Fibroblast of skin of abdomen (primary cell): ENCODE measurements at places on chromosomes 12 and 14.

DNA sequence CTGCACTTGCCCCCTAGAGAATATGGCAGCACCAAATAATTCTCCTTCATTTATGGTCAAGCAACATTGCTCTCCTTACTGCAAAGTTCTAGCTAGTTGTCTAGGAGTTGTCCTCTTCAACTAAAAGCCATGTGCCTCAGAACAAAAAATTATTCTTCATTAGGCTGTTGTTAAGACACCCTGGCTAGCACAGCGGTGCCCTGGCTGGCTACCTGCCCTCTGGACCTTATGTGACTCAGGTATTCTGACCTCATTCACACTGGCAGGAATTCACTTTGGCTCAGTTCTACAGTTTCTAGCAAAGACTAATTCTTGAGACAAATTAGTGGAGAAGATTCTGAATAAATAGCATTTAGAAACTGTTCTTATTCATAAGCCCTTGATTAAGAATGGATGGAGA is 224.4 kb upstream of the KRR1 start:
- DNase-seq = no peak

DNA sequence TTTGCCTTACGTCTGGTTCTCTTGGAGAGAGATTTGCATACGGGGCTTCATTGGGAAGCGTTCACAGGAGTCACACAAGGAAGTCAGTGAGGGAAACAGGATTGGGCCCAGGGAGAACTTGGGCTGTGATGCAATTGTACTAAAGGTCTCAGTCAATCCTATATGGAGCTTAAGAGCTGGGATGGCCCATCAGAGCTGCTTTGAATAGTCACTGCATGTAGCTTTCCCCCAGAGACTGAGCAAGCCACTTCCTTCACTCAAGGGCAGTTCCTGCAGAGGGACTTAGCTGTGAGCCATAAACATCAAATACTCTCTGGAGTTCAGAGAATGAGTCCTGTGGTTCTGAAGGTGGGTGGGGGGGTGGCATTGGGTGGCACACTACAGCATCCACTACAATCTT is 605.4 kb downstream of the MED13L start:
- no peak for DNase-seq

DNA sequence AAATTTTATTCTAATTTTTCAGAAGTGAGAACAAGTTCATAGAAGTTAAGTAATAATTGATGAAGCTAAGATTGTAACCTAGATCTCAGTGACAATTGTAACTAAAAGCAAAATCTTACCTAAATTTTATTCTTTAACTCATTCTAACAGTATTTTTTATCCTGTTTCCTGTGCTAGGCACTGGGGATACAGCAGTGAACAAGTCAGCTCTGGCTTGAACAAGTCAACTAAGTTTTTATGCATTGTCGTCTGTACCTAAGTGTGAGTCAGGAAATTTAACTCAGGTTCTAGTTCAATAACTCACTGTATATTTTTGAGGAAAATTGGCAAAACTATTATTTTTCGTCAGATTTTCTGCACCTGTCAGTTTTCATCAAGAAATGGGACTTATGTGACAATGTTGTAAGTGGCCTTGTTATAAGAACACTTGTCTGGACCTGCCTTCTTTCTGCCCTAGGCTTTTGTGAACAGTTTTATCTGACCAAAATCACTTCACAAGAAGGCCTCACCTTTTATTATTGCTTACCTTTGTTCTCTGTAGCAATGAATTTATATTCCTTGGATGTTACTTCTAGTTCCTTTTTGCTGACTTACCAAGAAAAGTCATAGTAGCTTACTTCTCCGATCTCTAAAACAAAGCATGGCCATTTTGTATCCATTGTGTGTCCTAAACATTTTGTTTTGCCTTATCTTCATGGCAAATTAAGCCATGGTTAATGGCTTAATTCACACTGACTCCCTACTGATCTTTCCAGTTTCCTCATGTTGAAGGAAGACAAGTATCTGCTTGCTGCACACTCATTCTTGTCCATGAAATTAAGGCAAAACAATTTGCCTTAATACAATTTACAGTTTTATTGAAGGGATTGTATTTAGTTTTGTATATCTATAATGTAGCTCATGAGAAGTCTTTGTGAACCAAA is 2.7 kb downstream of the TMTC3 start:
- DNase-seq = no peak

GRCh38 chr14:100428727-100429126 is 105.6 kb downstream of the SLC25A47 start:
- DNase-seq = peak; percentile 54

DNA sequence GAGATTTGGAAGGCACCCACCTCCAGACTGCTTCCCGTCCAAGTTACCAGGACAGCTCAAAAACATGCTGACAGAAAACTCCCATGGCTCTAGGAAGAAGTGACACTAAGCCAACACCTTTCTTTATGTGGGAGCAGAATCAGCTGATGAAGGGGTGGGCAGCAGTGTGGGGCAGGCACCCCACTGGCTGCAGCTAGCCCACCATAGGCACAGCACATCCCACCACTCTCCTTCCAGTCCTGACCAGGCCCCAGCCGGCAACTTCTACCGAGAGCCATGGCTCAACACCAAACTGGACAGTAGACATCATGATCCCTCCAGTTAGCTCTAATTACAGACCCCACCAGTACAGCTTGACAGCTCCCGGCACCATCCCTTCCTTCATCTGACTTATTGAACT is 45.0 kb downstream of the SH2B3 start:
- no peak for DNase-seq

GRCh38 chr12:110750784-110751461 is 8.2 kb upstream of the PPP1CC start:
- peak; percentile 30 for DNase-seq

- no peak for DNase-seq
These were observed 43.5 kb downstream of the LMO3 start for GRCh38 chr12:16562435-16562834.

GRCh38 chr14:44530475-44530874 is 23.4 kb upstream of the FSCB start:
- DNase-seq = peak; percentile 9

DNA sequence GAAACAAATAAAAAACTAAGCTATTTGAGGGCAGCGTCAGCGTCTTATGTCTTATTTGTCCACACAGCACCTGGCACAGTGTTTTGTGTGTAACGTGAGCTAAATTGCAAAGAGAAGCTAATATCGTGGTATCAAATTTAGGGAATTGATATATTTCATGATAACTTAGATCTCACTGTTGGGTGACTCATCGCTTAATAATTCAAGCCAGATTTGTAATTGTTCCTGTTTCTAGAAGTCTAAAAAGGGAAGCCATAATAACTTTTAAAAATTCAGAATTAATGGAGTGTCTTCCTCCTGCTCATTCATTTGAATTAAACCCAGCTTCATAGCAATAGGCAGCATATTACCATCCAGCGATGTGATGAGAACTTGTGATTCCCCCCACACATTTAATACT is 214.7 kb downstream of the PDZRN4 start:
- no peak for DNase-seq

DNA sequence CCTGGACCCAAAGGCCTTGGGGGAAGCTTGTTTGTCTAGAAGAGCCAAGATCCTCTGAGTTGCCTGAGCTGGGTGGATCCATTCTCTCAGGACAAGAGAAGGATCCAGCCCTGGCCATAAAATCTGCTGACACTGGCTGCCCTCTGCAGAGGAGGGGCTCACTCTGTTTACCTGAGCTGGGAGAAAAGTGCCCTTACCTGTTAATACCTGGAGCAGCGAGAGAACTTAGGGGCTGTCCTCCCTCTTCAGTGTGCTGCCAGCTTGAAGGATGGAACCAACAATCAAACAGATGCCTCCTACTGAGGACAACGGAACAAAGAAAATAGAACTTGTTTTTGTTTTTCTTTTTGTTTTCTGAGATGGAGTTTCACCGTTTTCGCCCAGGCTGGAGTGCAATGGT is 7.3 kb upstream of the KRT7 start:
- no peak for DNase-seq

DNA sequence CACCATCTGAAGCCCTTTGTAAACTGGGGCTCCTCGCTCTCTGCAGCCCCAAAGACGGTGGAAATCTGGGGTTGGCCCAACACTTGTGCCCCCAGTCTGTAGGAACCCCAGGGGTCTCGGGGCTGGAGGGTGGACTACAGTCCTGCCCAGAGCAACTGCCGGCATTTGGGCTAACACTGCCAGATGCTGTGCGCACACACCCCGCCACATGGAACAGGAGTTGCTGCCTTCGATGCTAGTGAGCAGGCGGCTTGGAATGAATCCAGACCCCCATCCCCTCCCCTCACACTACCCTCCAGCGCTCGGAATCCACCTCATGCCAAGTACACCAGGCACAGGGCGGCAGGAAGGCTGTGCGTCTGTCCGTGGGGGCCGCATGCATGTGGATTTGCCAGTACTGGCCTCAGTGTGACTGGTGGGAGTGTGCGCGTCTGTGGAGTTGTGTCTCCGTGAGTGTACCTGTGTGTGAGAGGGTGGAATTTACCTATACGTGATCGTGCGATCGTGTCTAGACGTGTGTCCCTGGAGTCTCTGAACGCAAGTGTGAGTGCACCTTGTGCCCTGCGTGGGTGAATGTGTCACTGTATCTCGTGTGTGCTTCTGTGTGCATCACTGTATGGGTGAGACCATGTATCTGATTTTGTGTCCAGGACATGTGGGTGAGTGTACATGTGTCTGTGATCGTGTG is 5.1 kb downstream of the LHX5 start:
- DNase-seq = no peak

DNA sequence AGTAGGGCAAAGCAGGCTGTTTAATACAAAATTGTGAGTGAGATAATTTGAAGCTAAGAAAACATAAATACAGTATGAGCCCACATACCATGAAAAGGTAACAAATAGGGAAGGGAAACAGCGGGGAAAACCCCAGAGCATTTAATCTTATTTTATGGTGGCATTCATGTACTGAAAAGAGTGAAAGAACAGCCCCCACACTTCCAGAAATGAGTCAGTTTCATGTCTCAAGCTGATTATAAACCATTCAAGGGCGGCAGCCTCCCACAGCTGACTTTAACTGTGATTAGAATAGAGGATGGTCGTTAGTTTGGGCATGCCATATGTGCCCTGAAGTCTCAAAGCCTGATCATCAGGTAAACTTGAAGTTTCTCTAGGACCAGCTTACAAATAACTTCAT is 64.5 kb downstream of the FOXG1 start:
- no peak for DNase-seq

GRCh38 chr12:12266873-12267741 is at the start of gene LRP6:
Gene LRP6, minus strand, starts transcription at chr12:12267044. Its CDS starts 309 bp downstream, at chr12:12266735.
- peak; percentile 97 for DNase-seq

- DNase-seq = peak; percentile 61
These were observed 26.8 kb downstream of the AMN start for GRCh38 chr14:102949062-102949800.

DNA sequence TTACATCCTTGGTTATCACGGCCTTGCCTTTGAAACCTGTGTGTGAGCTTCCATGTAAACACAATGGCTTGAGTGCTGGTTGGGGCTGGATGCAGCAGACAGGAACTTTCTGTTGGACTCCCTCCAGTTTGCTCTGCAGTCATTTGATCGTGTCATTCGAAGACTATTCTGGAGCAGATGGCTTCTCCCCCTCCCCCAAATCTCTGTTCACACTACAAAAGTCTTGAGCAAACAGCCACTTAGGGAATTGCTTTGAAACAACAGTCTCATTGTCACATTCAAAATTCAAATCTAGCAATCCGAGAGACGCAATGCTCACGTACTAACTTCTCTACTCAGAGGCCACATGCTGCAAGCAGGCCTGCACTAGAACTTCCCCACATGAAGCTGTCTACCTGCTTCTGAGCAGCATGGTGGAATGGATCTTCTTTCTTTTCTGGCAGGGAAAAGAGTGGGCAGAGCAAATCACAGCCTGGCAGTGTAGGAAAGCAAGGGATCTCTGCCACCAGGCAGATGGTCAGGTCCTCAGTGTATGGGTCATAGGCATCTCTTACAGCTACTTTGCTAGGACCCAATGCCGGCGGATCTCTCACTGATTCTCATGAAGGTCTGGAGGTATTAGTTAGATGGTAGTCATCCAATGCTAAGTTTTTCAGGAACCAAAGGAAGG is 214.2 kb downstream of the PPM1H start:
- DNase-seq = peak; percentile 90

GRCh38 chr12:80415466-80415865 is 28.6 kb upstream of the PTPRQ start:
- DNase-seq = no peak

GRCh38 chr12:6226002-6226678 is 25.9 kb downstream of the CD9 start:
- DNase-seq = no peak

DNA sequence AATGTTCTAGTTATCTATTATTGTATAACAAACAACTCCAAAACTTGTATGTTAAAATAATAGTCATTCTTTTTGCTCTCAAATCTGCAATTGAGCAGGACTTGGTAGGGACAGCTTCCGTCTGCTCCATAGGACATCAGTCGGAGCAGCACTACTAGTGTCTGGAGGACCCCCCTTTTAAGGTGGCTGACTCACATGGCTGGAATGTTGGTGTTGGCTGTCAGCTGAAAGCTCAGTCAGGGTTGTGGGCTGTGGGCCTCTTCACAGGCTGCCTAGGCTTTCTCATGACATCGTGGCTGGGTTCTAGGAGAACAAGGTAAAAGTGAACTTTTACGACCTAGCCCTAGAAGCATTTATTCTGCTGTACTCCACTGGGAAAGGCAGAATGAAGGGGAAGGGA is 160.6 kb downstream of the ANO4 start:
- peak; percentile 52 for DNase-seq

GRCh38 chr14:88831284-88831683 is 6.8 kb downstream of the TTC8 start:
- DNase-seq = peak; percentile 66

DNA sequence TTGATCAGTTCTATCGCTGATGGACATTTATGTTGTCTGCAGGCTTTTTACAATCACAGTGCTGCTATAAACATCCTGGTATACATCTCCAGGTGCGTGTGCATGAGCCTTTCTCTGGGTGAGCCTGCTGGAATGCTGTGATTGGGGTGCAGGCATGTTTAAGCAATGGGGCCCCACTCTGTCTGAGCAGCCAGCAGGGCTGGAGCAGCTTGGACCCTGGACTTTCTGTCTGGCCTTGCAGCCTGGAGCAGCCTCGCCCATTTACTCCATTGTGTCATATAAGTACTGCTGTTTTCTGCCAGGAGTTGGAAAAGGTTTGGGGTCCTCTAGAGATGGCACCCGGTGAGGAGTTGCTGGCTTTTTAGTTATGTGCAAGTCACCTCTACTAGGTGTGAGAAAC is 199.0 kb downstream of the KIF26A start:
- no peak for DNase-seq

GRCh38 chr12:117031843-117032592 is 67.2 kb downstream of the TESC start:
- DNase-seq = no peak

GRCh38 chr14:101200008-101200649 is 296.6 kb upstream of the RTL1 start:
- no peak for DNase-seq

- DNase-seq = peak; percentile 98
These were observed 54.9 kb downstream of the VWF start for GRCh38 chr12:6069437-6070093.

- DNase-seq = no peak
These were observed 18.1 kb downstream of the CEP170B start for GRCh38 chr14:104882991-104883660.
